AG09319 (cell line): ENCODE measurements at places on chromosomes 7 and 10.

- no peak for DNase-seq
Observed at GRCh38 chr7:46153951-46154787, 233.1 kb upstream of the IGFBP3 start.

DNA sequence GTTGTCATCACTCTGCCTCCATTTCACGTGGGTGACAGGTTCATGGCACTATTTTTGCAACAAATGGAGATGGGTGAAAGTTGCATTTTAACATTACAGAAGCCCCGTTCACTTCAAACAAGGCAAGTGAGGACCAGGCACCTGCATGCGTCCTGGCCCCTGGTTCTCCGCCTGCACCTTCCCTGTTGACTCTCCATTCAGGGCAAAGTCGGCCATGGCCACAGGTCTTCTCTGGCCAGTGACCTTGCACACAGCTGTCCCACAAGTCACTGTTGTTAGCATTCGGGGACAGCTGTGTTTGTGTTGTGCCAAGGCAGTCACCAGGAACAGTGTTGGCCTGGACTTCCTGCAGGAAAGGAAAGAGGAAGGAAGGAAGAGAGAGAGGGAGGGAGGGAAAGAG lies 554.9 kb downstream of the TCERG1L start:
- DNase-seq: no peak

DNA sequence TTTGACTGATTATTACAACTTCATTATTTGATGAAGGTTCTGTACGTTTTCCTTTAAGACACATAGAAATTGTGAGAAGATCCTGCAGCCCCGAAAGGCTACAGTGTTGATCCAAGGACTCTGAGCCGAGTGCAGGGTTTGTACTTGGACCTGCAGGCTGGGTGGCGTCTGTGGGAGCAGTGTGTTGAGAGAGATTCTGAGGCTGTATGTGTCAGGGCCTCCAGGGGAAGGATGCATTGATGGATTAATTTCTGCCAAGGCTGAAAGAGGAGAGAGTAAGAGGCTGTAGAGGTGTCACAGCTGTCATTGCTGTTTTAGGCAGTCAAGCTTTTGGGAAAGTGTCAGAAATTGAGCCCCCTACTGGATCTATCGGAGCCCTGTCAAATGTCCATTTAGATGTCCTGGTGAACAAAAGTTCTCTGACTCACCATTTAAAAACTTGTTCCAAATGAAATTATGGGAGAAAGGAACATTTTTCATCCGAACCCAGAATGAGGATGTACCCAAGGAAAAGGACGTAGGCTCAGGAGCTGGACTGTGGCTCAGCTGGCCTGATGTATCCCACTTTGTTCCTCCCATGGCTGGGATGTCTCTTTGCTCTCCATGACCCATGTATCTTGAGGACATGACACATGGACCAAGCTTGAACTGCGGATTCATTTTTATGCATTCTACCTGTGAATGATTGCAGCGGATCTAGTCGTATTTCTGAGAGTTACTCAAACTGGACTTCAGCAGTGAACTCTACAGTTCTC lies 102.2 kb downstream of the TCF7L2 start:
- DNase-seq: no peak

GRCh38 chr10:100709146-100710082 lies 36.0 kb upstream of the PAX2 start:
- DNase-seq: no peak

- no peak for DNase-seq
Observed at GRCh38 chr10:68973975-68974374, 14.6 kb upstream of the KIFBP start.

DNA sequence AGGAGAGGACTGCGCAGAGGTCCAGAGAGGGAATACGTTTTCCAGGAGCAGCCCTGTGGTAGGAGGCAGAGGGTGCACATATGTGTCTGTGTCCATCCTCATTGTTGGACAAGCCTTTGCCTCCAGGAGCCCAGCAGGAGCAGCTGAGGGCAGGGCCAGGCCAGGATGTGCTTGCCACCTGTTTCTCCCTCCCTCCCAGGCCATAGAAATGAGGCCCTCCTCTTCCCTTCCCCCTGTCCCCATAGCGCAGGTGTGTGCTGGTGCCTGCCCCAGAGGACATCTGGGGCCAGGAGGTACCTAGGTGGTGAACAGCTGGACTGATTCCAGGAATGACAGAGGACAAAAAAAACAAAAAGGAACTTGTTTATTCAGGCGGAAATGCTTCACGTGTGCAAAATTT lies 10.5 kb upstream of the CXCL12 start:
- no peak for DNase-seq

- no peak for DNase-seq
Observed at GRCh38 chr10:124045276-124045675, 48.1 kb downstream of the CHST15 start.

- DNase-seq: no peak
Observed at GRCh38 chr10:49353895-49354566, 41.9 kb downstream of the DRGX start.
